Astrocyte of the spinal cord (primary cell): ENCODE measurements at places on chromosomes 16 and 17.
A peak's percentile ranks its signal among the peaks of the same experiment; 100 is the strongest.

GRCh38 chr17:48174833-48175523, 67.4 kb downstream of the SNX11 start:
- DNase-seq = no peak

DNA sequence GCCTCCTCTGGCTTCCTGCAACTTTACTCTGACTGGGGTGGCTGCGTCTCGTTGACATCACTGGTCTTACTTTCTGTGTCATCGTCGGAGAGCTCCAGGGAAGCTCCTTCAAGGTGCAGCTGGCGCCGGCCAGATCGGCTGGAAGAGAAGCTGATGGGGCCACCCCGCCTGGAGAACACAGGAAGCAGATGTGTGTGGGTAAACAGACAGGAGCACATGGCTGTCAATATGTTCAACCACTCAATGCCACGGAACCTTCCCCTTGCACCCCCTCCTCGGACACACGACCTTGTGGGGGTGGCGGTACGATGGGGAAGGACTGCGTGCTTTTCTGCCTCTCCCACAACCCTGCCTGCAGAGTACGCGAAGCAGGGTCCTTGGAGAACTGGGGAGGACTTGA, 40.1 kb downstream of the NDEL1 start:
- DNase-seq = no peak

DNA sequence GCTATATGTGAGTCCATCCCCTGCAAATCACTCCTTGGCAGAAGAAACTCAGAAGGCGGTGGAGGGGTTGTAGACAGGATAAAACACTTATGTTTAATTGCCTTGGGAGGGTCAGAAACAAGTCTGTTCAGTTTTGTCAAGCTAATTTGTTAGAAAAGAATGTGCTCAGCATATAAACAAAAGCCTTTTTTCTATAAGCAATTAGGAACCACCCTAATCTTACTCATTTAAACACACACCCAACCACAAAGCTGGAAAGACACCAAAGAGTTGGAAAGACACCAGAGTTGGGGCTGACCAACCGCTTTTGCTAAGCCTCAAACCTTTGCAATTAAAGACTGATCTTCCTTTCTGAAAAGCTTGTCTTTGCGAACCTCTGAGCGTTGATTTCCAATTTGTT, 439.2 kb upstream of the ERCC4 start:
- DNase-seq = no peak

DNA sequence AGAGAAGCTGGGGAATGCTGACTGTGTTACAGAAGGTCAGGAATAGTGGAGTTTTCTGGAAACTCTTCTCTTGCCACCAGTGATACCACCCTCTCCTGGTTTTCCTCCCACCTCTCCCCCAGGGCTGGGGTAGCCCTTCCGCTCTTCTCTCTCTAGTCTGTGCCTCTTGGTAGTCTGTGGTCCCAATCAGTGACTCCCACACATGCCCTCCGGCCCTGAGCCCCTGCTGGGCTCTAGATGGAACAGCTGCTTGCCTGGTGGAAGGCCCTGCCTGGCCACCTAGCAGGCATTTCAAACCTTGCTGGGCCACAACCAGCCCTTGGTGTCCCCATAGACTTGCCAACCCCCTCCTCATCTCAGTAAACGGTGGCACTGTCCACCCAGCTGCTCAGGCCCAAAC, 15.2 kb upstream of the MTSS2 start:
- no peak for DNase-seq

DNA sequence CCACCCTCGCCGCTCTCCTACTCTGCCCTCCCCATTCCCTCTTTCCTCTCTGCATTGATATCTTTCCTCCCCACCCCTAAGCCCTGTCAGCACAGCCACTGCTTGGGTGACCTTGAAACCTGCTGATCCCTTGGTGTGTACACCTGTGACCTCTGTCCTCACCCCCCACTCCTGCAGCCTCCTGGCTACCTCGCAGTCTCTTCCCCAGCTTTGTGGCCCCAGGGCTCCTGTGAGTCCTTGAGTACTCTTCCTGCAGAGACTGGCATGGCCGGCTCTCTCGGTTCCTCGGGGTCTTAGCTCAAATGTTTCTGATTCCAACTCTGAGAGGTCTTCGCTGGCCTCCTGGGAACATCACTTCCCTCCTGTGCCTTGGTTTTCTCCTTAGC, 31.7 kb downstream of the ADCY7 start:
- no peak for DNase-seq

DNA sequence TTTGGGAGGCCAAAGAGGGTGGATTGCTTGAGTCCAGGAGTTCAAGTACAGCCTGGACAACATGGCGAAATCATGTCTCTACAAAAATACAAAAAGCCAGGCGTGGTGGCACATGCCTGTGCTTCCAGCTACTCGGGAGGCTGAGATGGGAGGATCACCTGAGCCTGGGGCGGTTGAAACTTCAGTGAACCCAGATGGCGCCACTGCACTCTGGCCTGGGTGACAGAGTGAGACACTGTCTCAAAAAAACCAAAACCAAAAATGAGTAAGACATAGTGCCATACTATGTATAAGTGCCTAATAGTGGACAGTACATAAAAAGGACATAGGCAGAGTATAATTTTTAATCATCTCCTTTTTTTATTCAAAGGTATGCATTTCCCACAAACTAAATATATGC, 4.0 kb downstream of the CTC1 start:
- no peak for DNase-seq

DNA sequence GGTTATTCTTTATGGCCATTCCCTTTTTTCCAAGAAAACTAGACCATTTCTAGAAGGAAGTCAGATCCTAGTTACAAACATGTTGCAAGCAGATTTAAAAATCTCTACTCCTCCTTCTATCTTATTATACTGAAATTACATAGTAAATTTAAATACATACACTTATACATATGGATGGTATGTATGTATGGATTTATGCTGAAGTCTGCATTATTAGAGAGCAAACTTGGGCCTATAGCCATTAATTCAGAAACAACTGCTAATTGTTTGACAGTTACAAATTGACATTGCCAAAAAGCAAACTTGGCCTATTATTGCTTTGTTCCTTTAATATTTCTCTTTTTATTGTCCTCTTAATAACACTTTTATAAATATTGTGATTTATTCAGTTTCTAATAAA, 67.1 kb downstream of the NFAT5 start:
- DNase-seq = no peak

DNA sequence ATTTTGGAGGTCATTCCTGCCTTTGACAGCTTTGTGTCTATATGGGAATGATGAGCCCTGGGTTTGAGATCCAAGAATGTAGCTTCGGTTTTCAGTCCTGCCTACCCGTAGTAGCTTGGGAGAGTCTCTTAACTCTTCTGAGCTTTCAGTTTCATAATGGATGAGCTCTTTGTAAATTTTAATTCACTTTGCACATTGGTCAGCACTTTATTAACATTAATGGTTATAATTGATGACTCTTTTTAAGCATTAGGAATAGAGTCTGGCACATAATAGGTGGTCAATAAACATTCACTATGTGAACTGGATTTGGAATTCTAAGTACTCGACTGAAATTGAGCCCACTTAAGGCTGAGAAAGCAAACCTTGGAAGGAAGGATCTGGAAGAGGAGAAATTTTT, 17.3 kb downstream of the GPR139 start:
- no peak for DNase-seq

GRCh38 chr17:82095777-82096708, 2.0 kb downstream of the FASN start:
- DNase-seq = no peak

- no peak for DNase-seq
Observed at GRCh38 chr16:73921295-73921694, 375.3 kb upstream of the PSMD7 start.

- no peak for DNase-seq
Observed at GRCh38 chr16:86827521-86827920, 249.2 kb downstream of the FOXL1 start.

DNA sequence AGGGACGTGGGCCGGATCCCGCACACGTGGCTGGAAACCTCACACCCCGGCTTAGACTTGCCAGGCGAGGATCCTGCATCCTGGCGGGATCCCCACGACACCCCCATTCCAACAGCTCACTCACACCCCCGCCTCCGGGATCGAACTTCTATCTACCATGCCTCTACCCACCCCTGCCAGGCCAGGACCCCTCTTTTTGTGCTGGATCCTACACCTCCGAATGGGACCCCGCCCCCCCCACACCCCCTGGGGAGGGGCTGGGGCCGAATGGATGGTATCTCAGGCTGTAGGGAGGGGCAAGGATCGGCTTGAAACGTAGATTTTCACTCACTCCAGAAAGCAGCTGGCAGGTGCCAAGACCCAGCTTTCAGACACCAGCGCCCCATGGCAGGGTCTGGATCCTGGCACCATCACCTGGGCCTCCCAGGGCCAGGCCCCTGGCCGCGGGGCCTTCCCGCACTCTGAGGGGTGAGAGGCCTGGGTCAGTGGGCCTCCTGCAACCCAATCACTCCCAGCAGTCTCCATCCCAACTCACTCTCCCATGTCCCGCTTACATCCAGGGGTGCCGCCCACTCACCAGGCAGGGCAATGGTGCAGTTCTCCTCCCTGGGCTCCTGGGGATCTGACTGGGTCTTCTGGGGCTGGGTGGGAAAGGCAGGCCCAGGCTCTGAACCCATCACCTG, 6.7 kb downstream of the PRSS36 start:
- no peak for DNase-seq

DNA sequence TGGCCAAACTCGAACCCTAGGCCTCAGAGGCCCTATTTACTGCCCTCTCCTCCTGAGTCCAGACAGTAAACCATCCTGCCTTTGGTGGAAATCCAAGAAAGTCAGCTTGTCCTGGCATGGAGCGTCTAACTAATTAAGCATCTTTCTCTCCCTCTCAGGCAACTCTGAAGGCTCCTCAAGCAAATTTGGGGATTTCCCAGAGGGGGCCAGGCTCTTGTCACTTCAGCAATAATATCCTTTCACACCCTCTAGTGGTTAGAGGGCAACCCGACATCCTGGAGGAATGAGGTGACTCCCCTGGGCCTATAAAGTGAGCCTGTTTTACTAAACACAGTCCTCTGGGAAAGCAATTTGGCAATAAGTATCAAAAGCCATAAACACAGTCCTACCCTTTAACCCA, 60.4 kb downstream of the NOG start:
- DNase-seq = peak; percentile 31

DNA sequence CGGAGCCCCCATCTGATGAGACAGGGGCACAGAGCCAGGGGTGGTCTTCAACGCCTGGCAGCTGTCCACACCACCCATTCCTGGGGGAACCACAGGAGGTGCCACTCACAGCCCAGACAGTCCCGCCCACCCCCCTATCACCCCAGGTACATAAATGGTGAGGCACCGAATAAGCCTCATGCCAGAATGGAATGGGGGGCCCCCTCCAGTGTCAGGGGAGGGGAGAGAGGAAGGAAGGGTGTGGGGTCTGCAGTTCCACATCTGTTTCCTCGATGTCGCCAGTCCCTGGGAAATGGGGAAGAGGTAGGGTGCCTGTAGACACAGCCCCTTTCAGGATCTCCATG, 1.7 kb downstream of the TMC6 start:
- no peak for DNase-seq

- no peak for DNase-seq
Observed at GRCh38 chr17:32943206-32943605, 15.3 kb downstream of the TMEM98 start.

- DNase-seq = no peak
Observed at GRCh38 chr17:76986365-76986764, 118.2 kb downstream of the MGAT5B start.
